RKO (cell line): ENCODE measurements at places on chromosomes 1 and 21.

- no peak for DNase-seq
Observed at GRCh38 chr1:226832613-226833012, 37.8 kb upstream of the PSEN2 start.

- DNase-seq = peak; percentile 83
Observed at GRCh38 chr1:43653339-43653738, 3.4 kb downstream of the KDM4A start.

- DNase-seq = no peak
Observed at GRCh38 chr1:65404941-65405340, 15.5 kb upstream of the LEPR start.

DNA sequence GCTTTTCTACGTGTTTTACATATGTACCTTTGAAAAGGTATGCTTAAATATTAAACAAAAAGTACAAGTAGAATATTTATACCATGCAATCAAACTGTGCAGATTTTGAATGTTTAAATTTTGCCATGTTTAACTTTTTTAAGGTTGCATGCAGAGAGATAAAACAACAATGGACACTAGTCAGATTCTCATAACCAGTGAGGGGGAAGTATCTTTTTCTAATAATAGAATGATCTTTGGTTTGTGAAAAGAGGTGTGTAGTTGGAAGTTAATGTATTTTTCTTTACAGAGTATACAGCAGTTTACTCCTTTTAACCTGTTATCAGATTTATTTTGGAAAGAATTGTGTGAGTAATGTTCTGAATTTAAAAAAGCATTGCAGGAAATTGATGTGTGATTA is 27.1 kb downstream of the POU2F1 start:
- no peak for DNase-seq

DNA sequence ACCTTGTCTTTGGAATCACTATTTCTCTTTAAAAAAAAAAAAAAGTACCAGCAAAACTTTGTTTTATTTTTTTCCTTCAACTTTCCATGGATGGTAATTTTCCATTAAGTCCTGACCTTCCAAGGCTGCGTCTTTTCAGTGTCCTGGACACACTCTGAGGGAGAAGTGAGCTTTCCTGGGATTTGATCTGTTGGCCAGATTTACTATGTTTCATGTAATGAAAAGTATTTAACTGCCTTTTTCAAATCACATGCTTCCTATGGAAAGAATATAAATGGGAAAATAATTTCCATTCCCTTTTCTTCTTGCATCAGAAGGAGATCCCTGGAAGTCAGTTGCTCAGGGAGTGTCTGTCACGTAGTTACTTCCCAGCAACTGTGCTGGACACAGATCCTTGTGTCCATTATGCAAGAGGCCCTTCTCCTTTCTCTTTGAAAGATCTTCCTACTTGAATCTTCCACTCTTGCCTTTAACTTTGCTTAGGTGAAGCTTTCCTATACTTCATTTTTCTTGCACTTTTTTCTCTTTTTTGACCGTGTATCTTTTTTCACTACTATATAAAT is 59.3 kb downstream of the CENPF start:
- no peak for DNase-seq

DNA sequence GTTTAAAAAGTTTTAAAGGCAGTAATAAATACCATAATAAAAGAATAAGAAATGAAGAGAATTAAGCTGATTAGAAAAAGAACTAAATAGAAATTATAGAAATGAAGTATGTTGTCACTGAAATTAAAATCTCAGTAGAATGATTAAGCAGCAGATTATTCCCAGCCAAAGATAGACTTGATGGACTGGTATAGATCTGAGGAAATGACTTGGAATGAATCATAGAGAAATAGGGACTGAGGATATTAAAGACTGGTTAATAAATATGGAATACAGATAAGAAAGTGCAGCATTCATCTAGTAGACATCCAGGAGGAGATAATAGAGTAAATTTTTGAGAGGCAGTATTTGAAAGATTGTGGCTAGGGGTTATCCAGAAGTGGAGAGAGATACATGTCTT is 28.7 kb downstream of the MARK1 start:
- no peak for DNase-seq

- DNase-seq = peak; percentile 59
Observed at GRCh38 chr1:222464841-222465210, 83.1 kb downstream of the HHIPL2 start.

- no peak for DNase-seq
Observed at GRCh38 chr1:40059338-40059959, 18.9 kb downstream of the CAP1 start.

DNA sequence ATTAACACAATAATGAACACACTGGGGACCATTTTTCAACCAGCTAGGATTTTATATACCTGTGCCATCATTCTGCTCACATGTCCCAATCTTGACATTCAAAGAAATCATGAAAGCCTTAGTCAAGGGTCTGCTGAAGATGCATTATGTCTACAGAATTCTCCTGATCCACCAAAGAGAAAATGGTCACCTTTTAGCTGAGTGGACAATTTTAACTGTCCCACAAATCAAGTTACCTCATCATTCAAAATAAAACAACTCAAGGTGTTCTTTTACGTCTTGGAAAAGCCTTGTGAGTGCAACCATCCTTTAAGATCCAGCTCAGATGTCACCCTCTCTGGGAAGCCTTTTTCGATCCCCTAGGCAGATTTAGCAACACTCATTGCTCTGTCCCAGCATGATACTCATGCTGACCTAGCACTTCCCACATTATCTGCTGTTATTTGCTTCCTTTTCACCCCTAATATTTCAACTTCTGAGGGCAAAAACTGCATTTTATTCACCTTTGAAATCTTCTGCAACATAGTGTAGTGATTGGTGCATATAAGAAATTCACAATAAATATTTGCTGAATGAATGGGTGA is 80.1 kb downstream of the LMO4 start:
- DNase-seq = no peak

- no peak for DNase-seq
Observed at GRCh38 chr1:99675994-99676393, 30.1 kb downstream of the PALMD start.

- DNase-seq = peak; percentile 84
Observed at GRCh38 chr1:26787706-26788514, at the start of gene PIGV. Gene PIGV (plus strand): TSS chr1:26787950. CDS start chr1:26790816, 2,866 bp downstream.

DNA sequence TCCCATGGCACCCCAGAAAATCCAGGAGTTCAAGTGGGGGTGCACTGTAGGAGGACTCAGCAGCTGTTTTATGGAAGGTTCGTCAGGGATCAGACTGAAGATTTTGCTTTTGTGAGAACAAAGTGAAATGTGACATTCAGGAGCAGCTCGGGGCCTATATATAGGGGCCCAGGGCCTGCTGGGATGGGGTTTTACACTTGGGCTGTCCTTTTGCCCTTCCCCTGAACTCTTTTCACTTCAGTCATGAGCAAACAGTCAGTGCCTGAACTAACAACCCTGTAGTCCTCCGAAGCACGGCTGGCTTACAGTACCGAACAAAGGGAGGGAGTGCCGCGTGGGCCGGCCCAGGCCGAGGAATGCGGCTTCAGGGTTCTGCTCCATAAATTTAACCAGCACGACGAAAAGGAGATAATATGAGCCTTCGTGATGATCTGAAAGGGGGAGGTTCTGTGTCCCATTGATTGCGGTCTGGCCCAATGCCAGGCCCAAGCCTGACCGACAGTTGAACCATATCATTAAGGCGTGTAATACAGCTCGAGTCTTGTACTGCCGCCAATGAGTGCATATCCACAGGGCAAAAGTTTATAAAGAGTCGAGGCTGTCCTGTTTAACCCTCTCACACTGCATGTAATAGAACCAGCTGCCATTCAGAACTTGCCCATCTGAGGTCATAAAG is 139.9 kb downstream of the DHRS3 start:
- no peak for DNase-seq

GRCh38 chr1:161440312-161440894 is 64.9 kb upstream of the FCGR2A start:
- peak; percentile 78 for DNase-seq

DNA sequence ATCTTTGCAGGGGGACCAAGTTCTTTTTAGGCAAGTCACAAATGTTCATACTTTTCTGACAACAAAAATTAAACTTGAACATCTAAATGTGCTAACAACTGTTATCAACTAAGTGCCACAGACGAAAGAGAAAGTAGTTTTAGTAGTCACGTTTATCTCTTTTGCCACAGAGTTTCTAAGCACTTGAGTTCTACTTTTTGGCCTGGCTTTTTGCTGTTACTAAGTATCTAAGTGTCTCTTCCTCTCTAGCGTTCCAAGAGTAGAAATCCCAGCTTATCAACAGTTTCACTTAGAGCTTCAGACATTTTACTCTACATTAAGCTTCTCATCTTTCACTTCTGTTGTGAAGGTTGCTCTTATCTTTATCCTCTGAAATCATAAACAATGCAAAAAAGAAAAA is 34.2 kb downstream of the GATAD2B start:
- no peak for DNase-seq

GRCh38 chr1:19606817-19607642 is 37.1 kb upstream of the NBL1 start:
- DNase-seq = no peak

- peak; percentile 69 for DNase-seq
Observed at GRCh38 chr1:100265562-100265930, 470 bp upstream of the RTCA start.

GRCh38 chr1:3531928-3532327 is 77.5 kb downstream of the ARHGEF16 start:
- DNase-seq = no peak
